ENCODE measurements at places on chromosomes 3 and 15.
A peak's percentile ranks its signal among the peaks of the same experiment; 100 is the strongest.

DNA sequence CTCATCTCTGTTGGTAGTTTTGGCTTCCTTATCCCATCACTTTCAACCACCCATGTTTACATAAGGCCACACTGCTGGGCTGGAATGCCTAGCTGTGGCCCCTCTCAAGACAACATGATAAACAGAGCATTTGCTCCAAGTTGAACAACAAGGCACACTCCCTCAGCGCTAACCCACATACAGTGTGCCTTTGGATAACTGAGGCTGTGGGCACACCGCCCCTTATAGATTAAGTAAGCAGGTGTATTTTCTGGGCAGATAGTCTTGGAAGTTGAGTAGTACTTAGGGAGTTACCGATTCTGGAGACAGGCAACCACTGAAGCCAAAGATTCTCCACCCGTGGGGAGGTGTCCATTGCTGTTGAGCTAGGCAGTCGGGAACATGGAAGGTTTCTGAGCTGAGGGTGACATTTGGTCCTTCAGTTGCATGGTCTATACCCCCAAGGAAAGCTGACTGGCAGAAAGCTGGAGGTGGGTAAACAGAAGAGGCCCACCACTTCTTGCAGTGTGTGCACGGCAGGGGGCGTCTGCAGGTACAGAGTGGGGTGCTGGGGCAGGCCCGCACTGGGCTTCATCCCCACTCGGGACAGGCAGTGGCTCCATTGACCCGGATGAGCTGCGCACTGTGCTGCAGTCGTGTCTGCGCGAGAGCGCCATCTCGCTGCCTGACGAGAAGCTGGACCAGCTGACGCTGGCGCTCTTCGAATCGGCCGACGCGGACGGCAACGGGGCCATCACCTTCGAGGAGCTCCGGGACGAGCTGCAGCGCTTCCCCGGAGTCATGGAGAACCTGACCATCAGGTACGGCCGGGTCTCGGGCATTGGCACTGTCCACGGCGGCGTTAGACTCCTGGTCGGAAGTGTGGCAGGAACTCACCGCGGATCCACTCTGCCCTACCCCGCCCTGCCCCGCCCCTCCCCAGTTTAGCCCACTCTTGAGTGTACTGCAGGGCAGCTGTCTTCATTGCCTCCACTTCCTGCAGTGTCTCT is 16.8 kb downstream of the NOX5 start:
- DNase-seq, result no peak

DNA sequence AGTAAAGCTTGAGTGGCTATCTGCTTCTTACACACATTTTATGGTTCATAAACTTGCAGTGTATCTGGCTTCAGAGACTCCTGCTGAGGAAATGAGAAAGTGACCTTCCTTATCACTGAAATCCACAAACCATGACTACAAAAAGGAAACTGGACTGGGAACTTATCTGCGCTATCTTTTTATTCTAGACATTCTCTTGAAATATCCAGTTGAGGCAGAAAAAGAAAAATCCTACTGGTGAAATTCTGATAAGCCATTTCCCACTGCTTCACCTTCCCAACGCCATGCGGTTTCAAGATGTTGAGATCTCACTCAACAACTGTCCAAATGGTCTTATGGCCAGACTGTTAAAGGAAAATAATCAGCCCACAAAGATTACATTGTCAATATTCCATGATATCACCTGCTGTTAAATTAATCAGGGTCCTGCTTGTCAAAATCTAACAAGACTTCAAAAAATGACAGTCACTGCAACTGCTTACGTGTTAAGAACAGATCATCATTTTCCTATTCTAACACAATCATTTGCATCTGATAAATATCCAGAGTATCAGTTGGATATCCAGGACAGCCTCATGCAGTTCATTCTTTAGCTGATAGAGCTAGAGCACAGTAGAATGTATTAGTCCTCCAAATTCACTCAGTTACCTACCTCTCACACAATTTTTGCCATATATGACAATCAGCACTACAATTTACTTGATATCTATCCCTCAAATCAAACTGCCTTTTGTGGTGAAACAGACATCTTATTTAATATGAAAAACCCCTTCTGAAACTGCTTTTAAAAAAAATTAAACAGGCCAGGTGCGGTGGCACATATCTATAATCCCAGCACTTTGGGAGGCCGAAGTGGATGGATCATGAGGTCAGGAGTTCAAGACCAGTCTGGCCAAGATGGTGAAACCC is 538.1 kb downstream of the MAGI1 start:
- DNase-seq, result no peak

DNA sequence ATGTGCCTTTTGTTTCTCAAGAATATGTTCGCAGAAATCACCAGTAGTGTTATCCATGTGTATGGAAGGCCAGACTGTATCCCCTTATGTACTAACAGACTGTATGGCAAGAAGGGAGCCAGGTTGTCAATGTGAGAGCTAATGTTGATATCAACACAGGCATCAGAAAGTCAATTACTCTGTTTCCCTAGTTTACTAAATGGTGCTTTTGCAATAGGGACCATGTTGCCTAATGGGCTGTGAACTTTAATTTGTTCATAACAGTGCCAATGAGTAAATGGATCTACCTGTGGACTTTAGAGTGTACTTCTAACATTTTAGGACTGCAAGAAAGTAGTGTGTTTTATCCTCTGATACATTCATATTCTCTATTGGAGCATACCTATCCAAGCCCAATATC is 431.8 kb upstream of the TPRG1 start:
- DNase-seq, result no peak

GRCh38 chr3:77746892-77747291 is 707.0 kb downstream of the ROBO2 start:
- no peak for DNase-seq

- no peak for DNase-seq
Measured at GRCh38 chr15:25565470-25566264, 126.8 kb upstream of the UBE3A start.

GRCh38 chr3:144756704-144757440 is 785.2 kb downstream of the DIPK2A start:
- DNase-seq, result no peak

GRCh38 chr15:91099995-91100813 is at the start of gene SV2B:
TSS of gene SV2B (plus strand) at chr15:91100257. CDS start at chr15:91226264, 126,007 bp downstream.
- DNase-seq, result no peak

DNA sequence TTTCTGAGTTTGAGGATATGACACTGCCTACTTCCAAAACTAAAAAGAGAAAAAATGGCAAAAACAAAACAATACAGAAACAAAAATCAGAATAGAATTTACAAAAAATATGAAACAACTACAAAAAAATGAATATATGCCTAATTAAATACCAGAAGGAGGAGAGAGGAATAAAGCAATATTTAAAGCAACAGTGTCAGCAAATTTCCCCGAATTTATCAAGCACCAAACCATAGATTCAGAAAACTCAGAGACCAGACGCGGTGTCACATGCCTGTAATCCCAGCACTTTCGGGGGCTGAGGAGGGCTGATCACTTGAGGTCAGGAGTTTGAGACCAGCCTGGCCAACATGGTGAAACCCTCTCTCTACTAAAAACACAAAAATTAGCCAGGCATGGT is 1360.9 kb downstream of the SI start:
- no peak for DNase-seq

DNA sequence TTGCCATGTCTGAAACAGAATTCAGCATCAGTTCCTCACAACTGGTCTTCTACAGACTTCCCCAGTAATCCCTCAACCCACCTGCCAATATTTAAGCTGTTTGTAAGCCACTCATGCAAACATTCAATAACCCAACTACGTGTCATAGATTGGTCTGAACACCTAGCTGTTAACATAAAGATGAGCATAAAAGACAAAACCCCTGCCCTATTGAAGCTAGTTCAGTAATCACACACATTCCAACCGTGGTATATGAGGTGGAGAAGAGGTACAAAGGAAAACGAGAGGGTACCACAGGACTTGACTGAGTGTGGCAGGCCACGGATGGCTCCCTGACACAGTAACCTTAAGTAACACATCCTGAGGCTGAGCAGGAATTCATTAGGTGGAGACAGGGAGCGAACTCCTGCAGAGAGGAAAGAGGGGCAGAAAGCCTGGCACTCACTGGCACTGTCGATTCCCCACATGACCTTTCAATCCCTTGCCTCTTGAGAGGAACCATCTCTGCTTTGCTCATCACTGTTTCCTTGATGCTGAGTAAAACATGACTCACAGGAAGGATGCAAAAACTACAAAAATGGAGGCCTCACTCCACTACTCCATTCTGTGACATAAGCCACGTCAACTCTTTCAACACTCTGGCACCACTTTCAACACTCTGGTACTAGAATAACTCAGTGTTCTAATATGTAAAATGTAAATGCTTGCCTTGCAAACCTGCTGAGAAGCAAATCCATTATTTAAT is 31.3 kb downstream of the RPN1 start:
- no peak for DNase-seq

- DNase-seq, result no peak
Measured at GRCh38 chr3:119395923-119396358, 67.5 kb downstream of the TMEM39A start.

- no peak for DNase-seq
Measured at GRCh38 chr15:69810431-69811354, 287.0 kb downstream of the TLE3 start.

DNA sequence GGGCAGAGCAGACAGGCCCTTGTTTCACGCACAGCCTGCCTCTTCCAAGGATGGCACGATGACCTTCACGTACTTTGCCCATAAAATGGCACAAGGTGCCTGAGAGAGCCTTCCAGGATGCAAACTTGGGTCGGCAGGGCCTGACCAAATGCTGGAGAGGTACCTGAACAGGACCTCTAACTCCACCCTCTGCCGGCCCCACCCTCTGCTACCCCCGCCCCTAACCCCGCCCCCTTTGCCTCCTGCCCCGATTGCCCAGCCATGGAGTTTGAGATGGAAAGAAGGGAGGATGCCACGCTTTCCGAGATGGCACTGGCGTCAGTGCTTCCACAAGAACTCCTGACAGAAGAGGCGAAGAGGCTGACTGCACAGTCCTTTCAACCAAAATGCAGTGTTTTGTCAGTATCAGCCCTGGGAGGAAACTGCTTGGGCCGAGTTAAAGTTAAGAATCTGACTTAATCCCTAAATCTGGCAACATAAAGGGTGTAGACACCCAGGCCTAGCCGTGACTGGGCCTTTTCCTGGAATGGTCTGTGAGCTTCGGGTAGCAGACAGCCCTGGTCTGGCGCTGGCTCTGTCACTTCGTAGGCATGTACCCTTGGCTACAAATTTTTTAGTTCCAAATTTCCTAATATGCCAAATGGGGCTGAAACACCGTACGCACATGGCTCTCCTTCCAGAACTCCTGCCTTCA is 230.3 kb upstream of the RGMA start:
- DNase-seq, result no peak

- no peak for DNase-seq
Measured at GRCh38 chr15:46872981-46873330, 844.3 kb upstream of the SEMA6D start.

- no peak for DNase-seq
Measured at GRCh38 chr15:100705841-100706240, 103.5 kb downstream of the ASB7 start.

GRCh38 chr15:78308422-78309032 is 9.1 kb upstream of the SKIC8 start:
- no peak for DNase-seq

- no peak for DNase-seq
Measured at GRCh38 chr3:111619833-111620232, 24.7 kb upstream of the ZBED2 start.

DNA sequence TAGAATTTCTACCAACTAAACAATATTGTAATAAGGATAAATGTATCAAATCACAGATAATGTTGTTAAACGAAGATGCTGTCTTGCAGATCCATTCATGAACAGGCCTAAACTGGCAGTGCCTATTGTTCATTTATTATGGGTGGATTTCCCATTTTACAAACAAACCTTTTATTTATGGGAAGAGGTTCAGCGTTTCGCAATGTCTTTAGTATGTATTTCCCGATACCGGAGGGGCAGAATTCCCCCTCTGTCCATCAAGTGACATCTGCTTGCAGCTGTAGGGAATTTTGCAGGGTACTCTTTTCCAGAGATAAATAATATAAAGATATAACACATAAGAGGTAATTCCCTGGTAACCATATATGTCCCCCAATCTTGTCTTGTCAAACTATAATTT is 5.7 kb downstream of the CEP19 start:
- no peak for DNase-seq

- DNase-seq, result peak; percentile 24
Measured at GRCh38 chr15:89361451-89362202, 27.0 kb upstream of the POLG start.

DNA sequence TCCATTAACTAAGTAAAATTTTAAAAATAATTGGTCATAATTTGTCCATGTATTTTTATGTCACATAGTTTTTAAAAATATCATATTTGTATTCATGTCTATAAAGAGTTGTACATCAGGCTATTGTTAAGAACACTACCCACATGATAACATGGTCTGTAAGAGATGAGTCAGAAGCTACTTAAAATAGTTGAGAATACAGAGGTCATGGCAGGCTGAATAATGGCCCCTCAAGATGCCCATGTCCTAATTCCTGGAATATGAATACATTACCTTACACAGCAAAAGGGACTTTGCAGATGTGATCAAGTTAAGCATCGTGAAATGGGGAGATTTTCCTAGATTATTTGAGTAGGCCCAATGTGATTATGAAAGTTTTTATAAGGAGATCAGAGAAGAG is 782.9 kb upstream of the GOLIM4 start:
- no peak for DNase-seq

- no peak for DNase-seq
Measured at GRCh38 chr15:94352636-94353487, 121.5 kb downstream of the MCTP2 start.

DNA sequence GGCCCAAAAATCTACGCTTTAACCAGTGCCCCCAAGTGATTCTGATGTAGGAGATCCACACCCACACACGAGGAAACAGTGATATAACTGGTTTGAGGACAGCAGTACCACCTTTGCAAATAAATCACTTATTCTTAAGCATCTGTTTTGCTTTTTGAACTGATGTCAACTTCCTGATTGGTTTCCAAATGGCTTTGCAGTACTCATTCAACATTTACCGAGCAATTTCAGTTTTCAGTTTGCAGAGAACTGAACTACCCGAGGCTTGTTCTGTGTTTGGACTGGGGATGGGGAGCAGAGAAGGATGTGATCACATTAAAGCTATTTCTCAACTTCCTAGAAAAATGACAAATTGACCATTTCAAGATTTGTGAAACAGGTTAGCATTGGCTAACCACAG is 1.1 kb upstream of the GYG1 start:
- DNase-seq, result no peak

- DNase-seq, result no peak
Measured at GRCh38 chr3:16883057-16883722, 1.6 kb upstream of the PLCL2 start.

GRCh38 chr3:186022931-186023330 is 85.1 kb upstream of the TRA2B start:
- no peak for DNase-seq

Measured in stimulated activated CD8-positive, alpha-beta memory T cell treated with anti-CD3 and anti-CD28 coated beads, Interleukin-15, amount 100 ng/mL, for 1 hour (primary cell).